ENCODE measurements at places on chromosomes 6 and 20.

GRCh38 chr6:155201461-155202226, 62.2 kb upstream of the CLDN20 start:
- DNase-seq: peak; percentile 65

- DNase-seq: no peak
Observed at GRCh38 chr6:165931675-165932074, 236.0 kb downstream of the TBXT start.

GRCh38 chr6:93471281-93471680, 51.9 kb upstream of the EPHA7 start:
- DNase-seq: no peak

DNA sequence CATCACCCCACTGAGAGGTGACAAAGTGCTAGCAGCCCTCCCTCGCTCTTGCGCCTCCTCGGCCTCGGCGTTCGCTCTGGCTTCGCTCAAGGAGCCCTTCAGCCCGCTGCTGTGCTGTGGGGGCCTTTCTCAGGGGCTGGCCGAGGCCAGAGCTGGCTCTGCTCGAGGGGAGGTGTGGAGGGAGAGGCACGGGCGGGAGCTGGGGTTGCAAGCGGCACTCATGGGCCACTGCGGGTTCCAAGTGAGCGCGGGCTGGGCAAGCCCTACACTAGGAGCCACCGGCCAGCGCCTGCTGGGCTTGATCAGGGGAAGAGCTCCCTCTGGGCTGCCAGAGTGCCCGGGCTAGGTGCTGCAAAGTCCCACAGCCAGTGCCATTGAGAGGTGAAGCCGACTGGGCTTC, 964.8 kb upstream of the GJE1 start:
- DNase-seq: no peak

GRCh38 chr6:100184473-100184872, 190.4 kb upstream of the MCHR2 start:
- DNase-seq: no peak

DNA sequence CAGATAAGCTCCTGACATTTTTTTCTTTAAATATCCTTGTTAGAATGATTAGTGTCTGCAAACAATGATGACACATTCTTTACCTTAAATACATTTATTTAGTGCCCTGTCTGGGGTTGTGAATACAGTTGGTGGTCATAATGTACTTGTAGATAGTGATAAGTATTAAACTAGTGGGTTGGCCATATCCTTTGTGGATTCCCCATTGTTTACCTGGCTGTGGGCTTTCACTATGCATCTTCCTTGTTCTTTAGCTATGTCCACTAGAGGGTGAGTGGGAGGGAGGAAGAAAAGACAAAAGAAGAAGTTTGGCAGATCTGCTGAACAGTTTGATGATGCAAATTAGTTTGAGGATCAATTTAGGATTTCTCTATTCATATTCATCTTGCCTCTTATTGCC, 15.7 kb downstream of the HS3ST5 start:
- no peak for DNase-seq

DNA sequence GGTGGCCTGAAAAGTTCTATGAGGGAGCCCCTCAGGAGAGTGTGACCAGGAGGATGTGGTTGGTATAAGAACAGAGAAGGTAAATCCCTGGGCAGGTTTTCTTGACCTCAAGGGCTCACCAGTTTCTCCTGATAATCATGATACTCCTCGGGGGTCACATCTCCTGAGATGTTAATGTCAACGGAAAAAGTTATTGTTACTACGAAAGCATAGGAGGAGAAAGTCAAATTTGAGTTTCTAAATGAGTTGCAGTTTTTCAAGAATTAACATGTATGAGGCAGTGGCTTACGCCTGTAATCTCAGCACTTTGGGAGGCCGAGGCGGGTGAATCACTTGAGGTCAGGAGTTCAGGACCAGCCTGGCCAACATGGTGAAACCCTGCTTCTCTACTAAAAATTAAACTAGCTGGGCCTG, 23.4 kb downstream of the MGME1 start:
- DNase-seq: no peak

DNA sequence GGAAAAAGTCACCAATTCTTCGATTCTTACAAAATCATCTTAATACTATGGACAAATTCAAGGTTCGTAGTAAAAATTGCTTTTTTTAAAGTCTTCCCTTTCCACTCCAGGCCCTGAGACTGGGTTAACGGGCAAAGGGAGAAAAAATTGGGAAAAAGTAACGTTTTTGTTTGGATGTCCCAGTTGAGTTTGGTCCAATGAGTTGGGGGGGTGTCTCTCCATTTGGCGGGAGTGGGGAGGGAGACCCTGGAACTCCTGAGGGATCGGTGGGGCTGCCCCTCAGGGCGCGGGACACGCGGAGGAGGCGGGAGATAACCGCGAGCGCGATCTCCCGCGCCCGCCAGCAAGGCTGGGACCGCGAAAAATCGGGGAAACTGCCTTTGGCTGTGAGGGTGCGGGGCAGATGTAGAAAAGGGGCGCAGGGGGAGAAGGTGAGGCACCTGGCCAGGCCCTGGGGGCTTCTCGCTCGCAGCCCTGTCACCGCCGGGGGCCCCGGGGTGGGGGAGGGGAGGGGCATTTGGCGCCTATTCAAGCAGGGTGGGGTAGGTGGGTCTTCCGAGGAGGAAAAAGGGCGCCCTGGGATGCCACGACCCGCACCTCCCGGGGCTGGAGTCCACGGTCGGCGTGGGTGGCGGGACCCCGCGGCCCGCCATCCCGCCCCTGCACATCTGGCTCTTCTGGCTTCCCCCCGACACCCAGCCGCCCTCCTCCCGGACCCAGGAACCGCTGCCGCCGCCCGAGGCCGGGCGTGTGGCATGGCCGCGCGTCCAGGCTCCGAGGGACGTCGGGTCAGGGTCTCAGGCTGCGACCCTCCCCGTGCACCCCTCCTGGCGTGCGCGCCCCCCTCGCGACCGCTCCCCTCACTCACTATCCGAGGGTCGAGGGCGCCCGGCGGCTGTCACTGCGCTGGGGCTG, 595 bp downstream of the FBXO5 start:
- DNase-seq: peak; percentile 10

DNA sequence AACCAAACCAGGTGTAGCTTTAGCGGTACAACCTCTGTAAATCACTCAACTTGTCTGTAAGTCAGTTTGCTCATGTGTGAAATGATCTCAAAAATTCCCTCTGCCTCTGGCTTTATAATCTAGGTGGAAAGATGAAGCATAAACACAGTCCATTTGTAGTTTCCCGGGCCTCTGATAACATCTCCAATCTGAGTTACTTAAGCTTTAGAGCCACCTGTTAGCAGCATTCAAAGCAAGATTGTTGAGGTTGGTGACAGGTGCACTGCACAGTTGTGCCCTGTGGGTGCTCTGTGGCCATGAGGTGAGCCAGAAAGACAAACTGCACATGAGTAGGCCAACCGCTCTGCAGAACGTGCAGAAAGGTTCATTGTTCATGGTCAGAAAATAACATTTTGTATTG, 53.7 kb downstream of the MOCS1 start:
- DNase-seq: no peak

GRCh38 chr6:3119040-3119723, 671 bp downstream of the BPHL start:
- DNase-seq: no peak

Measured in NCI-H2081 (cell line).